Left ventricle myocardium inferior (tissue), 1 donor: ENCODE measurements at places on chromosomes 7 and 10.
A peak's percentile ranks its signal among the peaks of the same experiment; 100 is the strongest.

DNA sequence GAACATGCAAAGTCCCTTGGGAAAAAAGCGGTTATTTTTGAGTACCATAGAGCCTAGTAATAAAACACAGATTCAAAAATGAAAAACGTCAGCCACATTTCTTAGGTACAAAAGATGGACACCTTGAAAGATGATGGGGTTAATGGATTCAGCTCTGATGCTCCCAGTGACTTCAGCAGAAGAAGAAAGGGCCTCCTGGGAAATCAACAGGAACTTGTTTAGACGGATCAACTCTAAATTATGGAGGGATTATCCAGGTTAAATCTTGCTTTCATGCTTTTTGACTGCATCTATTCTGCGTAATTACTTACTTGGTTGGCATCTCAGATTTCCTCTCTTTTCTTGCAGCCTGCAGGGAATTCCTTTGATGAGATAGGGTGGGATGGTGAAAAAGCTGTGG lies 82.5 kb downstream of the TMEM178B start:
- H3K27me3 ChIP-seq: no peaks in the 10 kb centered on the region
- H3K4me1 ChIP-seq: no peaks in the 10 kb centered on the region
- no peak for DNase-seq
- no peaks in the 10 kb centered on the region for H3K36me3 ChIP-seq

DNA sequence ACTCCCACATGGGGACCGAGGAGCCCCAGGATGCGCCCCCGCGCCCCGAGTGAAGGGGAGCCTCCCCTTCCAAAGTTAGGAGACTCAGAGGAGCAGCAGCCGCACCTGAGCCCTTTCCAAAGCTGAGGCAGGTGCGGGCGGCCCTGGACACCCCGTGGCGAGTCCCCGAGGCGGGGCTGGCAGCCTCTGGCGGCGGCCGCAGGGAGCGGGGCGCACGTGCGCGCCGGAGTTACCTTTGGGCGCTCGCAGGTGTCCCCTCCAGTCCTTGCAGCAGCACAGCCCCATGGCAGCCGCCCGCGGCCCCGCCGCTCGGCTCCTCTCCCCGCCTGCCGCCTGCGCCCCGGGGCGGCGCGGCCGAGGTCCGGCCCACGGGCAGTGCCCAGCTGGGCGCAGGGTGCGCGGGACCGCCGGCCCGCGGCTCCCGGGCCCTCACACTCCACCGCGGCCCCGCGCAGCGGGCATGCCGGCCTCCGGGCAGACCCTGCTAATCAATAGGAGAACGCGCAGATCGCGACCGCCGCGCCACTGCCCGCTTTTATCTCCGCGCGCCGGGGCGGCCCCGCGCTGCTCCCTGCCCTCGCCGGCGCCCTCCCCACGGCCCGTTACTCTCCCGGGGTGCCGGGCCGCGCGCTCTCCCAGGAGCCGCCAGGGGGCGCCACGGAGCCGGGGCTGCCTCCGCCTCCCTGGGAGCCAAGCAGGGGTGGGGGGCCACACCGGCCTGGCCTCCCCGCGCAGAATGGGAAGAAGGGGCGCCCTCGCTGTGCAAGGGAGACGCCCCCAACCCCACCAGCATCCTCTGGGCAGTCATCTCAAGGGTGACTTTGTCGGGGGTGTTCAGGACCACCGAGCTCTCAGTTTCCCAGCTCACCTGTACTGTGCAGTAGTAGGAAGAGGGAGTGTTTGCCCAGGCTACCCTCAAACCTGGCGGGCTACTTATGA lies 80.8 kb downstream of the ARHGAP22 start:
- peaks cover 21% of the 10 kb centered on the region for H3K27me3 ChIP-seq
- no peak for DNase-seq
- no peak overlapping the region for H3K27ac ChIP-seq
- H3K4me3 ChIP-seq: peak overlapping the region; percentile 68

GRCh38 chr10:23779301-23779700 lies 340.4 kb downstream of the OTUD1 start:
- no peaks in the 10 kb centered on the region for H3K27me3 ChIP-seq
- H3K27ac ChIP-seq: no peak overlapping the region
- H3K4me1 ChIP-seq: no peaks in the 10 kb centered on the region
- no peak for DNase-seq
- H3K4me3 ChIP-seq: no peak overlapping the region

GRCh38 chr7:75042286-75042685 lies 31.3 kb downstream of the RCC1L start:
- no peaks in the 10 kb centered on the region for H3K27me3 ChIP-seq
- DNase-seq: no peak
- no peak overlapping the region for H3K4me3 ChIP-seq

DNA sequence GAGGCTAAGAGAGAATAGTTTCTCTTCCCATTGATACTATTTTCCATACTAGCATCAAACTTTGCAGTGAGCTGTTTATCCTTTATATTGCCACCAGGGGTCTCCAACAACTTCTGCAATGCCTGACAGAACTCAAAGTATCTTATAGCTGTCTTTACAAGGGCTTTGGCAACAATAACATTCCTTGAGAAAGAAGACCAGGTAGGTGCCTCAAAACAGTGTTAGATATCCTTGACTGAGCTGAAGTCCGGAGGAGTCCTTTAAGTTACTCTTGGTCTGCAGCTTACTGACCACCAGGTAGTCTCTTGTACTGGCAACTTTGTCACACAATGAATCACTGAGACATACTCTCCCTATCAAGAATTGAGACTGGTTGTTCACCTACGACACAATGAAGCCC lies 30.0 kb upstream of the TES start:
- no peaks in the 10 kb centered on the region for H3K36me3 ChIP-seq
- H3K4me3 ChIP-seq: no peak overlapping the region
- H3K27me3 ChIP-seq: no peaks in the 10 kb centered on the region
- H3K4me1 ChIP-seq: no peaks in the 10 kb centered on the region

GRCh38 chr10:124436191-124436638 lies 13.6 kb downstream of the NKX1-2 start:
- H3K27ac ChIP-seq: no peak overlapping the region
- H3K4me1 ChIP-seq: no peaks in the 10 kb centered on the region
- no peak overlapping the region for H3K4me3 ChIP-seq
- H3K36me3 ChIP-seq: no peaks in the 10 kb centered on the region

GRCh38 chr7:151115121-151115835 lies 29.0 kb downstream of the AGAP3 start:
- H3K4me3 ChIP-seq: peak overlapping the region; percentile 44
- no peak overlapping the region for H3K27ac ChIP-seq
- H3K4me1 ChIP-seq: peaks cover 31% of the 10 kb centered on the region
- no peak for DNase-seq
- H3K36me3 ChIP-seq: peaks cover 29% of the 10 kb centered on the region

DNA sequence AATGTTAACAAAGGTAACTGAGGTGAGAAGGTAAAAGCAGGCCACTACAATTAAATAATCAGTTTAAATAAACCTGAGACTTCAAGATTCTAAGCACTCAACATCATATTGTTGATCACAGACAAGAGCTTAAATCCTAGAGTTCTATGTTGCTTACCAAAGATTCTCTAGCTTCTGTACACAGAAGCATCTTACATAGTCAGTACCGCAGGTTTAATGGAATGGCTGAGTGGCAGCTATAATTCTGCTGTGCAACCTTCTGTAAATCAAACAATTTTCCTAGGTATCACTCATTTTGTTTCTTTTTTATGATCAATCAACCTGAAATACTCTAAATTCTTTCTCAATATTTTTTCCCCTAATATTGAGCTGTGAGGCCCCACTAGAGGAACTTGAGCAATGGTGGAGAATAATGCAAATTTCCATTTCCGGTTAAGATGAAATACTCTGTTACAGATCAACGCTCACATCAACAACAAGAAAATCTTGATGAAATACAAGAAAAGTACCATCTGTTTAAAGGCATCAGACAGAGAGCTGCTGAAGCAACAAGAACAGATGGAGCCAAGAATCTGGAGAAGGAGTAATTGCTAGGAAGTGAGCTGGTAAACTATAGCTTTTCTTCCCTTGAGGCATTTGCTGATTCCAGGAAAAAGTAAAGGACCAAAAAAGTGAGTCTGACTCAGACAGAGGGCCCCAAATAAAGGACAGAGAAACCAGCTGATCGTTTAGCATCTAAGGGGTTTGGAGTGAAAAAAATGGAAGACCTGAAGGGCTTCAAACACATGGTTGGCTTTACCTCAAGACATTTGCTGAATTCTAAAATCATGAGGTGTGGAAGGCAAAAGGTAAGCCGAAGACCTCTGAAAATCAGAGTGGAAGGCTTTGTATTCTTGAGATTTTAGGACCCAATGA lies 22.6 kb downstream of the PNPLA8 start:
- no peak overlapping the region for H3K4me3 ChIP-seq
- H3K27ac ChIP-seq: no peak overlapping the region
- peaks cover 11% of the 10 kb centered on the region for H3K4me1 ChIP-seq
- DNase-seq: no peak
- no peaks in the 10 kb centered on the region for H3K27me3 ChIP-seq
- H3K36me3 ChIP-seq: peaks cover 54% of the 10 kb centered on the region

GRCh38 chr10:45624724-45625123 lies 47.8 kb downstream of the ZFAND4 start:
- DNase-seq: no peak
- peak overlapping the region; percentile 81 for H3K27ac ChIP-seq
- no peak overlapping the region for H3K4me3 ChIP-seq
